ENCODE measurements at places on chromosomes 4 and X.
A peak's percentile ranks its signal among the peaks of the same experiment; 100 is the strongest.

DNA sequence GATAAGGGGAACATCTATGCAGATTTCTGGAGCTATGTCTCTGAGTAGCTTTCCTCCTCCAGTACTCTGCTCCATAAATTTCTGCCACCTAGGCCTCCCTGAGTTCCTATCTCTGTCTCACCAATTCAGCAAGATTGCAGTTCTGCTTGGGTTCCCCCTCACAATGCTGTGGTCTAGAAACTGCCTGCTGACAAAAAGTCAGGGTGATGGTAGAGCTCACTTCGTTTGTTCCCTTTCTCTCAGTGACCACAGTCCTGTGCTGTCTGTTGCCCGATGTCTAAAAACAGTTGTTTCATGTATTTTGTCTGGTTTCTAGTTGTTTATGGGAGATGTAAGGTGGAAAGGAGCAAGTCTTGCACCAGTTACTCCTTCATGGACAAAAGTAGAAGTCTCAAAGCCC lies 41.1 kb downstream of the AMMECR1 start:
- DNase-seq, result no peak

DNA sequence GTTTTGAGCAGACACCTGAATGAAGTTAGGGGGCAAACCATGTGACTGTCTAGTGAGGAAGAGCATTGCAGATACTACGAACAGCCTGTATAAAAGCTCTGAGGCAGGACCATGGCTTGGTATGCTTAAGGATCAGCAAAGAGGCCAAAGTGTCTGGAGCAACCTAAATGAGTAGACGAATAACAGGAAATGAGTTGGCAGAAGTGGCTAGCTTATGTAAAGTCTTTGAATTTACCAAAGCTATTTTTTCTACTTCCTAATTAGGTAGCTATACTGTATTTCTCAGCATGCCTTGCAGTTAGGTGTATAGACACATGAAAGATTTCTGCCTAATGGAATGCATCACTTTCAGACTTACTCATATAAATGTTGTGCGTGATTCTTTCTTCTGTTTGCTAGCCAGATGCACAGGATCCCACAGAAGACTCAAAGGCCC lies 9.3 kb upstream of the GPRIN3 start:
- DNase-seq, result peak; percentile 36

DNA sequence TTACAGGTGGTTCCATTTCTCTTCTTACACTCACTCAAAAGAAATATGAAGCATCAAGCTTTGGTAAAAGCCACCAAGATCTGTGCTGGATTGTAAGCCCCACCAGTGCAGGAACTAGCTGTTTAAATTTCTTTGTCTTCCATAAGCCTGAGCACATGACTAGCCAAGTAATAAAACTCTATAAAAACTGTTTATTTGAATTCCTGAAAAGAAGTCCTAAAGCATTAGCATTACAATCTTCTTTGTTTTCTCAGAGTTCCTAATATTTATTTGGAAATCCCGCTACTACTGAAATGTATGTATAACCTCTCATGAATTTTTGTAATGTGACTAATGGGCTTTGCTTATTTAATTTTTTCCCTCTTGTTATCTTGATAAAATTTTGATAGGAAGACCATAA lies 65.9 kb downstream of the IQCM start:
- DNase-seq, result no peak

GRCh38 chrX:155819525-155819924 lies 61.6 kb upstream of the VAMP7 start:
- peak; percentile 21 for DNase-seq

DNA sequence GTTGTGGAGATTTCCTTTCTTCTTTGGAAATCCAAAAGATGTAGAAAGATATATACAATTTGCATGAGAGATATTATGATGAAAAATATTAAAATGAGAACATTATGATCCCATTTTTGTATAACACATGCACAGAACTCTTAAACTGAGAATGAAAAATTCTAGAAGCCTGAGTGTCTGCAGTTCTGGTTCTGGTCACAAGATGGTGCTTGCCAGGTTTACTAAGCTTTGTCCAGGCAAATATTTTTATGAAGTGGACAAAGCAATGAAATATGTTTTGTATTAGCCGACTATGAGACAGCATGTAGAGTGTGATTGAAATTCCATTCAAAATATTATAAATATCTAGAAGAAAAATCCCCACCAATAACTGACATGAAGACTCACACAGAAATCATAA lies 2.2 kb downstream of the PWWP3B start:
- peak; percentile 65 for DNase-seq

DNA sequence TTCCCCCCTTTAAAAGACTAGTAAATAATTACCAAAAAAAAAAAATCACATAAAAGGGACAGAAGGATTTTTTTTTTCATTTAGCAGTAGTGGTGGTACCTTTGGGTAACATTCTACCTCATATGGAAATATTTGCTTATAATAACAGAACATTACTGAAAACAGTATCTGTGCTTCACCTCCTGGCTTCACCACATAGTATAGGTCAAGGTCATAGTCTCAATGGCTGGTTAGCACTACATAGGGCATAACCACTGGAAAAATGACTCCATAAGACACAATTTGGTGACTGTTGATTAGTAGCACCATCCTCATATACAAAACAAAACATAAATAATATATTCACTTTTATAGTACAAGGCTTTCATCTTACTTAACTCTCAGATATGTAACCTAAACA lies 34.7 kb downstream of the MANBA start:
- no peak for DNase-seq

GRCh38 chr4:57490520-57491255 lies 380.5 kb upstream of the IGFBP7 start:
- DNase-seq, result no peak

- peak; percentile 52 for DNase-seq
Measured at GRCh38 chr4:83618431-83618830, 82.5 kb downstream of the GPAT3 start.
